ENCODE measurements at places on chromosomes 1 and 21.
A peak's percentile ranks its signal among the peaks of the same experiment; 100 is the strongest.

GRCh38 chr1:190373705-190374336, 103.8 kb downstream of the BRINP3 start:
- no peak for DNase-seq

DNA sequence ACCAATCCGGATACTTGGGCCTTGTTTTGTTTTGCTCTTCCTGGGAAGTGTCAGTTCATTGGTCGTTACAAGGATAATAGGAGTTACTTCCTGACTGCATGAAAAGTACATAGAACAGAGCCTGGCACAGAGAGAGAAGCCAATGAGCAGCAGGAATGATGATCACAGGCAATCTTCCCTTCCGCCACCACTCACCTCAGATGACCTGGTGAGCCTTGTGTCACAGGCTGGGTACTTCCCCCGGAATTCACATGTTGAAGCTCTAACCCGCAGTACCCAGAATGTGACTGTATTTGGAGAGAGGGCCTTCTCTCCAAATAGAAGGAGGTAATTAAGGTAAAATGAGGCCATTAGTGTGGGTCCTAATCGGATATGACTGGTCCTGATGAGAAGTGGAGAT, 18.8 kb upstream of the GPR137B start:
- DNase-seq = no peak

GRCh38 chr1:201028461-201028889, 5.0 kb upstream of the KIF21B start:
- no peak for DNase-seq

- DNase-seq = no peak
These were observed 1.6 kb upstream of the ANKRD65 start for GRCh38 chr1:1422465-1423244.

DNA sequence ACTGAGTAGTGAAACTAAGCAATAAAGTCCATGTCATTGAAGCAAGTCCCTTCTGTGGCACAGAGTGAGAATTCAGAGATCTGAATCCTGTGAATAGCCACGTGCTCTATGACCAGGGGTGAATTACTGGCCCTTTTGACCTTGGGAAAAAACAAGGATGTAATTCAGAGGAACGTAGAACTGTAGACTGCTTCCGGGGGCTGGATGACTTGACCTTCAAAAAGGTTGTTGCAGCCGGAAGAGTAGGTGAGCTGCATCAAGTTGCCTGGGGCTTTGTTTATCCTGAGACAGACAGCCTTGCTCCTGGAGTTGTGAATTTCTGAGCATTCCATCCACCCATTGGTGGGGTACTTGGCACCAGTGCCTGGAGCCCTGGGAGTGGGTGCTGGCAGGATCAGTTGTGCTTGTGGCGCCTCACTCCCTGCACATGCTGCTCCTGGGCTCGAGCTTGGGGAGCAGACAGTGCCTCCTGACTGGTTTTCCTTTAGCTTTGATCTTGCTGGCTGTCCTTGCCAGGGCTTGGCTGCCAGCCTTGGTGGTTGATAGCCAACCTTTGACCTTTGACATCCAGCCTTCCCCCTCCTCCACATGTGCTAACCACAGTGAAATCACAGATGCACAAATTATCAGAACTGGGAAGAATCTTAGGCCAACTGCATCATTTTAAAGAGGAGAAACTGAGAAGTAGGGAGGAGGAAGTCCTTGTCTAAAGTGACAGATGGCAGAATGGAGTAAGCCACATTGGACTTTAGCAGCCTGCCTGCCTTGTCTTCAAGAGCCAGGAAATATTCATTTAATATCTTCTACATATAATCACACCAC, 16.2 kb upstream of the MYOG start:
- DNase-seq = no peak

DNA sequence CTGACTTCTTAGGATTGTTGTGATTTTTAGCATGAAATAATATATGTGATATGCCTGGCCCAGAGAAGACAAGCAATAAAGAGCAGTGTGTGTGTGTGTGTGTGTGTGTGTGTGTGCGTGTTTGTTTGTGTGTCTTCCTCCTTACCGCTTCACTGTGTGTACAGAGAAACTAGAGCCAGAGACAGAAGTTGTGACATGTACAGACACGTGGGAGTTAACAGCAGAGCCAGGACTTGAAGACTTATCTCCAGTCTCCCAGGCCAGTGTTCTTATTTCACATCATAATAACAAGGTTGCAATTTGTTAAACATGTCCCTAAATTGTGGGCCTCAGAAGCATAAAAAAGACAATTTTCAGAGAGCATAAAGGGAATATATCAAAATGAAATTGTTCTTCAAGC, 192.0 kb upstream of the JUN start:
- no peak for DNase-seq

GRCh38 chr1:224433701-224434672, 610 bp downstream of the WDR26 start:
- DNase-seq = no peak

- DNase-seq = peak; percentile 44
These were observed 46.6 kb downstream of the ARHGEF11 start for GRCh38 chr1:156998840-156999500.

DNA sequence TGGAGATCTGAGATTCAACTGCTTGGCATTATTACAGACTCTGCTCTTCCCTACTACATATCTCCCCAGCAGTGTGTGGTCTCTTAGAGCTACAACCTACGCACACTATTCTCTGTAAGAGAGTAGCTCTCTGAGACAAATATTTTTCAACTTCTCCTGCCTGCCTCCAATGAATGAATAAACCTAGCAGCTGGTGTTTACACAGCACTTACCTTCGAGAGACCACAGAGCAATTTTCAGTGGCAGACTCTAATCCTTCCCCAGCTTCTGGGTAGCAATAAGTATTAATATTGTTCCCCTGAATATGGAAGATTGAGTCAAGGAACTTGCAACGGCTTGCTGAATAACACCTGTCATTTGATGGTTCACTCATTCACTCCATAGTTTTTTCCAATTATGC, 350.9 kb upstream of the SPAG17 start:
- DNase-seq = no peak

GRCh38 chr1:56074007-56074651, 505.2 kb downstream of the PLPP3 start:
- no peak for DNase-seq
